Endothelial cell (in vitro differentiated cells): ENCODE measurements at places on chromosomes 5 and 9.
A peak's percentile ranks its signal among the peaks of the same experiment; 100 is the strongest.

DNA sequence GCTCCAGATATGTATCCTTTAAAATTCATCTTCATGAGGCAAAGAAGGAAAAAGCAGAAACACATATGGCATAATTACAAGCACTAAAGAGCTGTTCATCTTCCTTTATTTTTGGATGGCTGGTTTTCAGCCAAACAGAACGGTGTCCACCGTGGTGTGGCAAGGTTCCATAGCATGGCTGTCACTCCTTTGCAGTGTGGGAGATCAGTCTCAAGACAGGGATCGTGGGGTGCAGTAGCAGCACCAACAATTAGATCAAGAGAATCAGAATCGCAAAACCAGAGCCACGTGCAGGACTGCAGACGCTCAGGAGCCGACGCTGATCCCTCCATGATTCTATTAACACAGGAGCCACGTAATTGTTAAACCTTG lies 79.5 kb downstream of the SEMA4D start:
- DNase-seq: no peak

- DNase-seq: no peak
Observed at GRCh38 chr9:105510024-105510423, 47.9 kb upstream of the FKTN start.

DNA sequence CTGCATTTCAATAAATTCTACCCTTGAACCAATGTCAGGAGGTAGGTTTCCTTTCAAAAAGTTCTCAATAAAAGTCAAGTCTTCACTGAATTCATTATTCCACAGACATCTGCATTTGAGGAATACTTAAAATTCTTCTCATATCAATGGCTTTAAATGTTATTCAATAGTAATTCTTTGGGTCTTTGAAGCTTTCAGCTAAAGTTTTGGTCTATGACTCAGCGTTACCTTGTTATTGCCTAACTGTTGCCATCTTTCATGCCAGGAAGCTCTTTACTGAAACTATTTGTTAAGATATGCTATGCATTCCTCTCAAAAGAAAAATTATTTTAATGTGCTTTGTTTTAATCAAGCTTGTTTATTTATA lies 170.5 kb downstream of the NNT start:
- no peak for DNase-seq

GRCh38 chr5:169554251-169554650 lies 29.3 kb upstream of the SPDL1 start:
- DNase-seq: no peak

DNA sequence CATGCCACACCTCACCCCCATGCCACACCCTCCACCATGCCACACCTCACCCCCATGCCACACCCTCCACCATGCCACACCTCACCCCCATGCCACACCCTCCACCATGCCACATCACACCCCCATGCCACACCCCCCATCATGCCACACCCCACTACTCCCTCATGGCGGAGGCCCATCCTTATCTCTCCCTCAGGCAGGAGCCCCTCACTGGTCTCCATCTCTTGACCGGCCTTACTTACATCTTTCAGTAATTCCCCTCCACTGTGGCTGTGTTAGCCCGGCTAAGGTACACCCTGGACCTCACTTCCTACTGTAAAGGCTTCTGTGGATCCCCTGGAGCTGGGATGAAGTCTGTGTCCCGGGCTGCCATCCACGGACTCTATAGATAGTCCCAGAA lies 102.0 kb downstream of the OLFM1 start:
- DNase-seq: no peak

GRCh38 chr5:11973469-11973868 lies 69.2 kb upstream of the CTNND2 start:
- no peak for DNase-seq

GRCh38 chr5:159038907-159039306 lies 60.8 kb downstream of the EBF1 start:
- no peak for DNase-seq

DNA sequence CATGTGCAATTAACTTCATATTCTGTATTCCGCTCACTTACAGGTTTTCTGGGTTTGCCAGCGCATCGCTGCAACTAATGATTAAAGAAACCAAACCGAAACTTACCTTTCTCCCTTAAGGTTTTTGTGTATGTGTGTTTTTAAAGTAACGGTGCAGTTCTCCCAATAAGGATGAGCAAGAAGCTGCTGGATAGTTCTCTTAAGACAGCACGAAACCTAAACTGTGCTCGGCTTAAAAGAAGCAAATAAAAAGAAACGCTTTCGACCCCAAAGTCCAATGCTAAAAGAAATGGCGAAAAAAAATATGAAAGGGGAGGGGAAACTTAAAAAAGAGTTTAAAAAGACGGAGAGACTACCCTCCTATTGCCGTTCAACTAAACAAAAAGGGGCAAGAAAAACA lies 340 bp downstream of the ELAVL2 start:
- DNase-seq: no peak

GRCh38 chr9:121992571-121993212 lies 100.4 kb downstream of the TTLL11 start:
- peak; percentile 35 for DNase-seq

DNA sequence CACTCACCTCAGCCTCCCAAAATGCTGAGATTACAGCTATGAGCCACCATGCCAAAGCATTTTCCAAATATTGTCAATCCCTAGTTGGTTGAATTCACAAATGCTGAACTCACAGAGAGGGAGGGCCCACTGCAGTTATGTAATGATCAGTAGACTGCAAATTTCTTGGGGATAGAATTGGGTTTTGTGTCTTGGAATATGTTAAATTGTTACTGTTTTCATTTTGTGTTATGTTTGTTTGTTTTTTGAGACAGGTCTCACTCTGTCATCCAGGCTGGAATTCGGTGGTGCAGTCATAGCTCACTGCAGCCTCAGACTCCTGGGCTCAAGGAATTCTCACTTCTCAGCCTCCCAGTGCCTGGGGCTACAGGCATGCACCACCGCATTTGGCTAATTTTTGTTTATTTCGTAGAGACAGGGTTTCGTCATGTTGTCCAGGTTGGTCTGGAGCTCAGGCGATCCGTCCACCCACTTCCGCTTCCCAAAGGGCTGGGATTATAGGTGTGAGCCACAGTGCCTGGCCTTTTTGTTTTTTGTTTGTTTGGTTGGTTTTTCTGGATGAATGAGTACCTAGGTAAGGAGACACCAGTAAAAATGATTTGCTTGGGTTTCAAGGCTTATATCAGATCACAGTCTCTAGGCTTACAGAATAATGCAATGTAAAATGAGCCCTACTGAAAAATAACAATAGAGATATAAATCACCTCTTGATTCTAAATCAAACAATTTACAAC lies 31.5 kb upstream of the LMNB1 start:
- DNase-seq: no peak

GRCh38 chr9:128497824-128498610 lies 6.5 kb upstream of the GLE1 start:
- DNase-seq: no peak

- DNase-seq: no peak
Observed at GRCh38 chr5:10618311-10618710, 54.4 kb downstream of the ANKRD33B start.

DNA sequence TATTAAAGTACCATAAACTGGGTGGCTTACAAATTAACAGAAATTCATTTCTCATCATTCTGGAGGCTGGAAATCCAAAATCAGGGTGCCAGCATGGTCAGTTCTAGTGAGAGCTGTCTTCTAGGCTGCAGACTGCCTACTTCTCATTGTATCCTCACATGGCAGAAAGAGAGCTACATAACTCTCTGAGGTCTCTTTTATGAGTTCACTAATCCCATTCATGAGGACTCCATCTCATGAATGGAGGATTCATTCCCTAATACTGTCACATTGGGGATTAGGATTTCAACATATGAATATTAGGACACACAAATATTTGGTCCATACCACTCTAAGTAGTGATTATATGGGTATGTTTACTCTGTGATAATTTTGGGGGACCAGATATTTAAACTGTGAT lies 84.0 kb downstream of the ERP44 start:
- no peak for DNase-seq

DNA sequence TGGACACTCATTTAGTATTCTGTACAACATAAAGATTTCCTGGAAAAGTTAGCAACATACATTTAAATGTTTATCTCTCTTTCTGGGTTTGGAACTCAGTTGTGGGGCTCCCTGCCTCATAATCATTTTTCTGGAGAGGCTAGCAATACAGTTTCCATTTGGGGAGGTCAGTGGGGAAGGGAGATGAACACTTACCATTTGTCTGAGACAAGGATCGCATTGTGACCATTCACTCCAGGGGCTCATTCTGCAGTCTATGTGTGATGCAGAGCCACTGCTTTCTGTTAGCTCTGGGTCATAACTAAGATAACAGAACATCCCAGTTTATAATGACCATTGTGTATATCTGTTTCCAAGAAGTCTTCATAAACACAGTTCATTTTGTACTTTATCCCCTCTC lies 22.4 kb downstream of the C9 start:
- DNase-seq: no peak

DNA sequence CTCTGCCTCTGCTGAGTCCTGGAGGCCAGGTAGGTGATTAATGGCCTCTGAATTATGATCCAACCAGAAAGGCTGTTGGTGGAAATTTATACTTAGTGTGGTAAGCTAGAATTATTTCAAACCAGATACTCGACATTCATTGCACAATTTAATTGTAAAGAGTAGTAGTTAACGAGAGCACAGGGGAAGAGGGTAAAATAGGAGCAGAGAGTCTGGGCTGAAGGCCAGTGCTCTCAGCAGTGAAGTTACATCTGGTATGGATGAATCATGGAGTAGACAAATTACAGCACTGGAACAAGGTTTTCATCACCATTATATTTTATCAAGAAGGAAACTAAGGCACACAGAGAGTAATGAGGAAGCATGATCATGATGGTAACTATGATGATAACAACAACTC lies 92.5 kb downstream of the TLR4 start:
- no peak for DNase-seq

GRCh38 chr5:149415066-149415967 lies 36.2 kb upstream of the IL17B start:
- DNase-seq: no peak

- DNase-seq: no peak
Observed at GRCh38 chr5:38154615-38155204, 103.6 kb upstream of the EGFLAM start.

GRCh38 chr9:92650839-92651621 lies 18.9 kb downstream of the IPPK start:
- DNase-seq: no peak

DNA sequence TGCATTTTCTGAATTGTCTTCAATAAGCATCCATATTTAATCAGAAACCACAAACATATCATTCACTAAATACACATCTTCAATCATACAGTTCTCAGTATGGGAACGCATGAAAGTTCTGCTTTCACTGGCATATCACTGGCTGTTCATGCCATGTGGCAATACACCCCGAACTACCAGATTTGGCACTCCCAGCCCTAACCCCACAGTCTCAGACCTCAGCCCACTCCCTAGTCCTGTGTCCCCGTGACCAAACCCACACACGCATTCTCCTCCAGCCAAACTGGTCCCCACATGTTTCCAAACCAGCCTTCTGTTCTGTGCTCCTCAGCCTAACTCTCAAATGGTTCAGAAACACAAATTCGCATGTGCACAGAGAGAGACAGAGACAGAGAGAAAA lies 20.6 kb downstream of the KCNMB1 start:
- no peak for DNase-seq

GRCh38 chr5:37730896-37731455 lies 108.9 kb downstream of the GDNF start:
- no peak for DNase-seq

DNA sequence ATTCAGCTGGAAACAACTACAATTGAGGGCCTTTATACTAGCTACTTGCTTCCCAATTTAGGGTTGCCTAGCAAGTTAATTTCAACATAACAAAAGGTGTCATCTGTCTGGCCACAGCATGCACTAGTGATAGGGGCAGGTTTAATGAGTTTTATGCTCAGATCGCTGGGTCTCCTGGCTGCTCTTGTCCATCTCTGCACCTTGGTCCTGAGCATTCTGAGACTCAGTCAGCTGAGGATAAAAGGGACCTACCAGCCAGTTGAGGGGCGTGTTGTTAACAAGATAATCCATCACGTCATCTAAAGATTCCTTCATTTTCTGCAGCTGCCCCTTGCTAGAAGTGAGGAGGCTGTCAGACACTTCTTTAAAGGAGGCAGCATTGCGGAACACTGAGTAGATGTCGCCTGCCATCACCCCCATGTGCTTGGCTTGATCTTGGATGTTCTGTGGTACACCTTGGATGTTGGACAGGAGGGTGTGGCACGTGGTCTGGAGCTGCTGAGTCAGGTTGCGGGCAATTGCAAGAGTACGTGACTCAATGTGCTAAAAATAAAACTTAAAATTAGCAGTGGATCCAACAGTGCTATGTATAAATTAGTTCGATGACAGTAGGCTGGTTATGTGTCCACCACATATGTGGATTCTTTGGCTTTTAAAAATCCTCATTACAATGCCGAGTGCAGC lies 11.0 kb downstream of the PLIN2 start:
- DNase-seq: no peak

GRCh38 chr9:87665505-87665904 lies 60.4 kb upstream of the CTSL start:
- no peak for DNase-seq

DNA sequence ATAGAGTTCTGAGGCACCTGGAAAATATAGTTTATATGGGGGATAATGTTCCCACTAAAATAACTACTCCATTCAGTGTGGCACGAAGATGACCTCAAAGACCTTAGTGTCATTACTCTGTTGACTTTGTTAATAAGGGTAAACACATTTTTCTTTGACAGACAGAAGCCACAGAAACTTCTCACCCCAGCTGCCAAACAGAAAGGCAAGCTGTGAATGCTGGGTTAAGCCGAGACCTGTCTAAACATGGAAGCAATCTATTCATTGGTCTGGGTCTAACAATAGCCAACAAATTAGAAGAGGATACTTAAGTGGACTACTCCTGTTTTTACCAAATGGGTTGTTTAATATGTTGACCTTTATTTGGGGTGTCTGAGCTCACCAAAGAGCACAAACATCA lies 171.4 kb downstream of the TLE1 start:
- no peak for DNase-seq

DNA sequence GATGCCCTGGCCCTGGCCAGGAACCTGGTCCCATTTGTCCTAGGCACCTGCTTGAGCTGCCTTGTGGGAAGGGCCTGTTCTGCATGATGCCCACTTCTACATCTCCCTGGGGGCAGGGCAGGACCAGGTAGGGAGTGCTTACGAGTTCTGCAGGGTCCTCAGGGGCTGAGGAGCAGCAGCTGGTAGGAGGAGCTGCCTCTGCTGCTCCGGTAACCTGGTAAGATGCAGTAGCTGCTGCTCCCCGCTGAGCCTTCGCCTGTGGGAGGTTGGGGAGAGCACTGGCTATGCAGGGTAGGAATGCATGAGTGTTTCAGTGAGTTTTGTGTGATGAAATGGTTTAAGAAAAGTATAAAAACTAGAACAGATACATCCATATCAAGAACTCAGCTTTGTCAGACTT lies 13.6 kb downstream of the LRRC8A start:
- DNase-seq: no peak

- no peak for DNase-seq
Observed at GRCh38 chr9:13778631-13779030, 499.1 kb upstream of the MPDZ start.

GRCh38 chr9:90268613-90269012 lies 374.0 kb downstream of the DIRAS2 start:
- no peak for DNase-seq

GRCh38 chr9:91659529-91660495 lies 236.2 kb upstream of the NFIL3 start:
- peak; percentile 42 for DNase-seq

- DNase-seq: no peak
Observed at GRCh38 chr5:158369241-158369640, 510.3 kb upstream of the CLINT1 start.

GRCh38 chr9:88775559-88775958 lies 215.7 kb upstream of the S1PR3 start:
- no peak for DNase-seq
